ENCODE measurements at places on chromosomes 12 and 14.

- no peak for DNase-seq
Measured at GRCh38 chr14:54642801-54643695, 76.1 kb downstream of the SAMD4A start.

- no peak for DNase-seq
Measured at GRCh38 chr12:54749191-54749818, 101.1 kb upstream of the DCD start.

DNA sequence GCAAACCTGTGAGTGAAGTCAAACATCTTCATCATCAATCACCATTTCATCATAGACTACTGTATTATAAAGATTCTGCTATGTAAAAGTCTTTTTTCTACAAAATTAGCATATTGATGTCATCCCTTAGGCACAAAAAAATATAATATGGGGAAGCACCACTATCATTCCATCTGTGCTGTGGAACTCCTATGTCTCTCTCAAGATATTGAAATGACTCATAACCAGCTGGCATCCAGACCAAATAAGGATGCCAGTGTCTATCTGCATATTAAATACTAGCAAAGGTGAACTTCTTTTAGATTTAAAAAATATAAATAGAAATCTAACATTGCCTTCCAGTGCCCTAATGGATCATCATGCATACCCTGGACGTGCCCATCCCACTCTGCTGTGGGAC, 17.9 kb upstream of the DCAF5 start:
- DNase-seq = no peak

DNA sequence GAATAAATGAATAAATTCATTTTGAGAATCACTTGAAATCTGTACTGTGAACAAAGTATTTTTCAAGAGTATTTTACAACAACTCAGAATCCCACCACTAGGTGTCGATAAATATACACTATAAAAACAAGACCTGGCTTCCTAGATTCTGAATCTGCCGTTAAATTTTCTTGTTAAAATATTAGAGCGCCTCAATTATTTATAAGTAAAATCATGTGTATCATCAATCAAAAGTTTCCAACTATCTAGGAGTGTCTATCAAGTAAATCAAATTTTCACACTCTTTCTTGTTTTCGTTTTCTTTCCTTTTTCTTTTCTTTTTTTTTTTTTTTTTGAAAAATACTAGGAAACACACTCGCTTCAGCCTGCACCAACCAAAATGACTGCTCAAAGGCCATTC, 179.2 kb upstream of the DCN start:
- DNase-seq = no peak

DNA sequence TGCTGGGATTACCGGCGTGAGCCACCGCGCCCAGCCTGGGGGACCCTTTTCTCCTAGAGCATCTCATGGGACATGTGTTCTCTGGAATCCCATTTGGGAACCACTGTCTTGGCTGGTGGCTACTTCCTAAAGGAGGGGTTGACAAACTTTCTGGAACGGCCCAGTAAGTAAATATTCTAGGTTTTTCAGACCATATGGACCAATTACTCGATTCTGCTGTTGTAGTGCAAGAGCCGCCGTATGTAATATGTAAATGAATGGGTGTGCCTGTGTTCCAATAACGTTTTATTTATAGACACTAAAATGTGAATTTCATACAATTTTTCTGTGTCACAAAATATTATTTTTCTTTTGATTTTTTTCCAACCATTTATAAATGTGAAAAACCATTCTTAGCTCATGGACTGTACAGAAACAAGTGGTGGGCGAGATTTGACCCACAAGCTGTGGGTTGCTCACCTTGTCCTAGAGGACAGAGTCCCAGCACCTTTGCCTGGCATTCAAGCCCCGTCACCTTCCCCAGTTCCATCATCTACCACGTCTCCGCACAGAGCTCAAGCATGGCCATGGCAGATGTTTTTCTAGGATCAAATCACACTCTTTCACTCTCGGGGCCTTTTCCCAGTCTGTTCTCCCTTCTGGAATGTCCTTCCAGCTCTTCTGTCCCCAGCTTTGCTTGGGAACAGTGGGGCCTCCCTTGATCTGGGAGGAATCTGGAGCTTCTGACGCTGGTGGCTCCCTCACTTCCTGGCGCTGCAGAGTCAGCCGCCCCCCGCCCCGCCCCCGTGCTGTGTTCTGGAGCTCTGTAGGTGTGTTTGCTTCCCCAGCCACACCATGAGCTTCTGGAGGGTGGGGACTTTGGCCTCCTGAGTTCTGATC, 17.9 kb upstream of the RCOR1 start:
- no peak for DNase-seq

DNA sequence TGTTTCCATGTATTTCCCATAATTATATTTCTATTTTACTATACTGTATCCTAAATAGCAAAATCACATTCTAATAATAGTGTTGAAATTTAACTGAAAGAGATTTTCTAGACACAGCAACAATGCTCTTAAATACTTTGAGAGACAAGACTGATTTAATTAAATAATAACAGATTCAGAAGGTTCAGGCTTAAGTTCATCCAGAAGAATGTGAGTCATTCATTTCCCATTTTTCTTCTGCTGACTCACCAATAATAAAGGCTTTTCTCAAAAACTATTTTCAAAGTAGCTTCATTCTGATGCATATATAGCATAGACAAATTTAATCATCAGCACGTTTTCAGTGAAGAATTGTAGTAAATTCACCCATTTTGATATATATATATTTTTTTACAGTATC, 481.4 kb downstream of the MDGA2 start:
- no peak for DNase-seq

DNA sequence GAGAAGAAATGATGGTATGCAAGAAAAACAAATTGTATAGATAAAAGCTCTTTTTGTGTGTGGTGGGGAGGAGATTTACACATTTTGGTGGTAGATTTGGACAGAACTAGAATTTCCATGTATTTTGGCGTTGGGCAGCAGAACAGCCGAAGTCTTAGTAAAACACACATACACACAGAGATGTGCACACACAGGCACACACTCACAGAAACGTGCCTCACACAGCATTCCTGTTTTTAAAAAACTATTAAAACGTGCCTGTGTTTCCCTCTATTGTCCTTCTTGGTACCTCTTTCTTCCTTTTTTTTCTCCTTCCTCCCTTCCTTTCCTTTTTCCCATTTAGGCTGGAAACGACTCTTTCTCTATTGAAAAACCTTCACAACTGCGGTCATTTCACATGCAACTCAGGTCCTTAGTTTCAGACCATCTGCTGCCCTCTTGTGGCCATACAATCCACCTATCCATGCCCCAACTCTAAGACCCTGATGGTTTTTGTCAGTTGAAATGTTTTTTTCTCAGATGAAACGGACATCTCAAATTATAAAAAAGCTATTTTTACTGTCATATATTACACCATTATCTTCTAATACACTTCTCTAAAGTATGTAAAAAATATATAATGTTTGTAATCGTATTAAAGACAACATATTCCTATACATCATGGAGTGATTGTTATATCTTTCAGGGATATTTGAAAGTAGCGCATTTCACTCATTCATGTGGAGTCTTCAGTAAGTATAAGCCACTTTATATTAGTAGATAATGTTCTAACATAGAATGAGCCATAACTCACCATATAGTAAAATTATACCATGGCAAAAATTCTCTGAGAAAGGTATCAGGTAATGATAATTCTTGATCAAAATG, 386.7 kb upstream of the NOVA1 start:
- DNase-seq = no peak

DNA sequence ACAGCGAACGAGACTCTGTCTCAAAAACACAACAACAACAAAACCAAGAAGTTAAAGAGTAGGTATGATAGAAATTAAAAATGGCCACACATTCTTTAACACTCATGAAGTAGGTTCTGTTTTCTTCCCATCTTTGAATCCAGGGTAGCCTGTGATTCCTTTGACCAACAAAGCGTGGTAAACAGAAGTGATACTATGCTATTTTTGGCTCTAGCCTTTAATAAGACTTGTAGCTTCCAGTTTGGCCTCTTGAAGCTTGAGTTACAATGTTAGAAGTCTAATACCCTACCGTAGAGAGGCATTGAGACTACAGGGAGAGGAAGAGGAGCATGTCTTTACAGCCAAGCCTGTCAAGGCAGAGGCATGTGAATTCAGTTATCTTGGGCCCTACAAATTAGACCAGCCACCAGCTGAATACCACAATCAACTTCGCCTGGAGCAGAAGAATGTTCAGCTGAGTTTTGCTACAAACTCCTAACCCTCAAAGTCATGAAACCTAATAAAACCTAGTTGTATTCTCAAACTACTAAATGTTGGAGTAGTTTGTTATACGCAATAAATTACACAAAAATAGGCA, 4.9 kb upstream of the NEMF start:
- no peak for DNase-seq

Data from activated T-helper 1 cell treated with Interleukin-2 at 50 U/mL for 16 hours (primary cell).